ENCODE measurements at places on chromosomes 1 and 21.

GRCh38 chr21:46149205-46149901 is 6.0 kb downstream of the FTCD start:
- DNase-seq, result no peak

- no peak for DNase-seq
Observed at GRCh38 chr1:14571810-14572767, 26.4 kb upstream of the KAZN start.

DNA sequence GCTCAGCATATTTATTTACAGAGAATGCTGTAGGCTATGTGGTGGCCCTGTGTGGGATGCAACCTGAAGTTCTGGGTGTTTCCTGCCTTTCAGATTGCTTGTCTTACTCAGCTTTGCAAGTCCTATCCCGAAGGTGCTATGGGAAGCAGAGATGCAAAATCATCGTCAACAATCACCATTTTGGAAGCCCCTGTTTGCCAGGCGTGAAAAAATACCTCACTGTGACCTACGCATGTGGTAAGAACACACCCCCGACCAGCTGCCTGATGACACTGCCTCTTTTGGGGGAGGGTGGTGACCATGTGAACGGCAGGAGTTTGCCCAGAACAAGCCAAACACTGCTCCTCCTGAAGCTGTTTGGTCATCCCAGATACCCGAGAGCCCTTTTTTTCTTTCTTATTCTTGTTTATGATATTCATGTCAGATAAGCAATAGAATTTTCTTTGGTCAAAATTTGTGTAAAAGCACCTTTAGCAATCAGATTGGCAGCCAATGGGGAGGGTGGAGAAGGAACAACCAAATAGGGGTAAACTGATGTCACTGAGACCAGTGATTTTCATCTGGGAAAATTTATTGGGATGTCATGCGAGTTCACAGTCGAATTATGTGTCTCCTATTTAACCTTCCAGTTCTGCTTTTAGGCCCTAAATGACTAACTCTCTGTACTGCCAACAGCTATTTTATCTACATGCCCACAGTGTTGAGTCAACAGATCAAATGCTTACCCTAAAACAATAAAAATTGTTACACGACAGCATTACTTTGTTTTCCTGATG is 82.6 kb downstream of the EVA1C start:
- DNase-seq, result no peak

DNA sequence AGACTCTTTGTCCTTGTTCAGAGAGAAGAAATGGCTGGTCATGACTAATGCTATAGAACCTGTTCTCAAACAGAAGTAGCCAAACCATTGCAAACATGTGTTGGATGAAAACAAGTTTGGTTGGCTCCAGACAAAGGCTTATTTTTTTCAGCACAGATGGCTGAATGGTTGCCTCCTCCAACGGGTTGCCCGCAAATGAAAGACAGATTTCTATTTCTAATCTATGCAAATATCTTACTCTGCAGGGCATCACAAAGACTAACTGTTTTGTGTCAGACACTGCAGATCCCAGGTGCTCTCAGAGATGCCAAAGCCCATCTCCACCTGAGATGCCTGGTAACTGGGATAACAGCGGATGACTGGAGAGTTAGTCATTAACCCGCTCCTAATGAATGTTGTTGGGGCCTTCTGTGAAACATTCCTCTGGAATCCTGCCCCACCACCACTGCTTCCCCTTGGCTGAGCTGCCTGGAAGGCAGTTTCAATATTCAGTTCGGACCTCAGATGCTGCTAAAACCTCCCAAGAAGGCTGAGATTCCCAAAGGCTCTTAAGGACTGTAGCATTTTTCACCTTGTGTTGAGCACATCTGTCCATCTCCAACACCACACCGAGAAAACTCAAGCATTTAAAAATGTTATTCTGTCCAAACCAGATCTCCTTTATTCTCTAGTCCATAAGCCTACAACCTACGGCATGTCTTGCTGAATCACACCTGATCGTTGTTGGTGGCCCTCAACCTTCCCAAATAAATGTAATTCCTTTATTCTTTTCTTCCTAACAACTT is 104.4 kb downstream of the PTPN14 start:
- no peak for DNase-seq

GRCh38 chr21:17610911-17611310 is 1.8 kb downstream of the BTG3 start:
- DNase-seq, result no peak

GRCh38 chr1:8851060-8851459 is 27.4 kb downstream of the ENO1 start:
- no peak for DNase-seq

DNA sequence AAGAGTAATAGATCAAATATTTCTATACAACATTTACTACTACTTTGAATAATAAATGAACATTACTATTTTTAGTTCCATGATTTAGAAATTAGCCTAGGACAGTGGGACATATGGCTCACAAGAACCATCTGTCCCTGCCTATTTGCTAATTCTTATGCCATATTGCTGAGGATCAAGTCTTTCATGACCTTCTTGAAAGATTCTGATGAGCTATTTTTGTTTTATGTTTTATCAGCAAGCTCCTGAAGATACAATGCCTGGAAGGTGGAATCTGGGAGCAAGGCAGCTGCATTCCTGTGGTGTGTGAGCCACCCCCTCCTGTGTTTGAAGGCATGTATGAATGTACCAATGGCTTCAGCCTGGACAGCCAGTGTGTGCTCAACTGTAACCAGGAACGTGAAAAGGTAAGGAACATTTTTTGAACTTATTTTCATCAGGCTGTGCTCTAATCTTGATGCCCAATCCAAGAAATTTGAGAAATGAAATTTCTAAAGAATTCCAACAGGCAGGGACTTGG is 326.7 kb downstream of the PAPPA2 start:
- no peak for DNase-seq

DNA sequence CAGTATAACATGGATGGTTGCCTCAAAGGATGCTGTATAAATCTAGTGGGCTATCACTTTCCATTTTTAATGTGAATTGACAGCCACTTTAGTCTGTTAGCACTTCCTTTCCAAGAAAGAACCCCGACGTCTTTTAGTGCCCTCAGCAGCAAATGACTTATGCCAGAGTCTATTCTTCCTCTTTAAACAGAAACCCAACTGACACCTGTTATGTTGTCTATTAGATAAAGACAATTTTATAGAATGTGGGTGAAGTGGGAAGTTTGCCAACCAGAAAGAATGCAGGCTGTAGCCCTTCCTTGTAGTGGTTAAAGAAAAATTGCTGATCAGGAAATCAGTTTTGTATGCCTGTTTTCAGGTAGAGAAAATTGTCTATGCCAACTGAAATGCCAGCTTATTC is 344.9 kb downstream of the ZNF326 start:
- DNase-seq, result no peak

GRCh38 chr1:117466761-117467160 is 99.5 kb downstream of the MAN1A2 start:
- DNase-seq, result no peak

DNA sequence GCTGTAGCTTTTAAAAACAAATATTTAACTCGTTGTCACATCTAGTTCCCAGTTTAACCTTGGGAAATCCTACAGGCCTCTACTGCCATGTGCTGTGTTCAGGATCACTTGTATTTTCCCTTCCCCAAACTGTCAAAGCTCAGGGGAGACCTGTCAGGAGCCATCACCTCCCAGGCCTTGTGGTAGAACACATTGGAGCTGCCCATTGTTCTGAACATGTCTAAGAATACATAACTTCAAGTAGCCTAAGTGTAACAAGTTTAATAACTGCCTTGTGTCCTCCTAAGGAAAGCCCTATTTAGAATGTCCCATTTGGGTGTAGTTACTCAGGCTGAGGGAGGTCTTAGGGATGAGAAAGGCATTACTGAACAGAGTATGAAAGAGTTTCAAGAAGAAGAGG is 28.6 kb upstream of the PIGC start:
- no peak for DNase-seq

DNA sequence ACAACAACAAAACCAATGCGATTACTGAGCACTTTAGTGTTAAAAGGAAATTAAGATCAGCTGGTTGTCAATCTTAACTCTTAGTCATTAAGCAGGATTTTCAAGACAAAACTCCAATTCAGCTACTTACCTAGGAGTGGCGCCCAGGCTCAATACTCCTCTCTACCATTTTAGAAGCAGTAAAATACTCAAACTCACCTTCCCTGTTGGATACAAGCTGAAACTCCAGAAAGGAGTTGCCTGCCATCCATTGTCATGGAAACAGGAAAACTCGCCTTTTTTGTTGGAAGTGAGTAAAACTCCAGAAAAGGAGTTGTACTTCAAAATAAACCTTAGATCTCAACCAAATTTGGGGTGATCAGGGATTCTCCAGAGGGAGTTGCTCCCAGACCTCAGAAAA is 127.0 kb upstream of the F3 start:
- no peak for DNase-seq

- no peak for DNase-seq
Observed at GRCh38 chr21:34877485-34878128, 171.5 kb downstream of the RUNX1 start.

DNA sequence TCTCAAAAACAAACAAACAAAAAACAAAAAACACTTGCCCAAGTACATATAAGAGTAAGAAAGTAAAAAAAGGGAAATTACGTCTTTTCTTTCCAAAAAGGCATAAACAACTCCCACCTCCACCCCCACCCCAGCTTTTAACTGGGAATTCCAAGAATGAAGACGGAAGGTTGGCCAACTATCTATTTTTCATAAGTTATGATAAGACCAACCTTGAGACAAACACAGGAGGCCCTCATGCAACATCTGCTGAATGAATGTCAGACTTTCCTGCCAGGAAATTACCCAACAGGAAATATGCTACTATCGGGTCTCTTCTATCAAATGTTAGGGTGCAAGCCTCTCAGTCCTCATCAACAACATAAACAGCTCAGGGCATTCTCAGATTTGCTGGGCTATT is 1.9 kb downstream of the BSDC1 start:
- no peak for DNase-seq

GRCh38 chr1:162003830-162004215 is 19.8 kb downstream of the OLFML2B start:
- no peak for DNase-seq

GRCh38 chr1:167573035-167573434 is 19.5 kb upstream of the CREG1 start:
- no peak for DNase-seq

DNA sequence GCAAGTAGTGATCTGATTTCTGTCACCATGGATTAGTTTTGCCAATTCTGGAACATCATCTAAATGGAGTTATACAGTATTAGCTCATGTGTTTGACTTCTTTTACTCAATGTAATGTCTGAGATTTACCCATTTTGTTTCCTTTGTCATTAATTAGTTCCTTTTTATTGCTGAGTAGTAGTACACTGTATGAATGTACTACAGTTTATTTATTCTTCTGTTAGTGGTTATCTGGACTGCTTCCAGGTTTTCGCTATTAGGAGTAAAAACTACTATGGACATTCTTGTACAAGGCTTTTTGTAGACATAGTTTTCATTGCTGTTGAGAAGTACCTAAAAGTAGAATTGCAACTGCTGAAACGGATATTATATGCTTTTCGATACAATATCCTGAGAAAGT is 14.1 kb downstream of the SUCO start:
- no peak for DNase-seq

GRCh38 chr1:155176544-155177071 is 3.0 kb downstream of the TRIM46 start:
- DNase-seq, result no peak

DNA sequence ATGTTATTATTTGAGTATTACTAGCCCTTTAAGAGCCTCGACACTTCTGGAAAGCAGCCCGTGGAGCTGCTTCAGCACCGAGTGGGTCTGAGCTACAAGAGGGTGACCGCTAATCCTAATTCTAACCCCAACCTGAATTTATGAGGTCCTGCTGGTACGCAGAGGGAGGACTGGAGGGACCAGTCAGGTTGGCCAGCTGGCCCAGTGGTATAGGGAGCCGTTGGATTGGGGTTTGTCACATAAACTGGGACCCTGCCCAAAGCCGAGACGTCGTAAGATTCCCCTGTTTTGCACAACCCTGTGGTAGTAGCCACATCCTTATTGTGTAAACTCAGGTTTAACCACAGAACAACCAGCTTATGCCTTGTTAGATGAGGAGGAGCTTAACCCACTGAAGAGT is 60.8 kb upstream of the F3 start:
- no peak for DNase-seq

- no peak for DNase-seq
Observed at GRCh38 chr1:89547563-89548116, 23.0 kb downstream of the LRRC8B start.

DNA sequence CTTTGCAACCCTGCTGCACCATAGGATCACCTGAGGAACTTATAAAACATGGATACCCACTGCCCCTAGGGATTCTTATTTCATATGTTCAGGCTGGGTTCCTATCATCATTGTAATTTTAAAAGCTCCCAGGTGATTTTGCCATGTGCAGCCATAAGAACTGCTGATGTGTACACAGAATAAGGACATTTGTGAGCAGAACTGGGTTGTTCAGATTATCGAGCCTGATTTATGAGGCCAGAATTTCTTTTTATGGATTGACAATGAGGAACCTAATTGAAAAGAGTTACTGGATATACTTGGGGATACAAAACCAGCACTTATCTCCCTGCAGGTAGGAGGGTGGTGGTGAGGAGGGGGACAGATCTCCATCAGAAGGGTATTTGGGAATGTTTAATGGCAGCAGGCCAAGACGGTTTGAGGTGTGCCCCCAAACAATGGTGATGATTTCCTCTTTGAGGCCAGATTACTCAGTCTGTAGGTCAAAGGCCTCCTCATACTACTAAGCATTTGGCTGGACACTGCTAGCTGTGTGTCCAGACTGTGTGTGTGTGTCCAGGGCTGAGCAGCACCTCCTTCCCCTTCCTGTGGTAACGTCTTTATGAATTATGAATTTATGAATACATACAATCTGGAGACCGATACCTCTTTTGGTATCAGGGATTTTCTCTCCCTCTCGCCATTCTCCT is 18.9 kb downstream of the NOS1AP start:
- DNase-seq, result no peak

GRCh38 chr1:25079048-25079447 is 149.0 kb upstream of the RUNX3 start:
- DNase-seq, result no peak

- DNase-seq, result no peak
Observed at GRCh38 chr1:156599811-156600210, 1.5 kb downstream of the GPATCH4 start.

DNA sequence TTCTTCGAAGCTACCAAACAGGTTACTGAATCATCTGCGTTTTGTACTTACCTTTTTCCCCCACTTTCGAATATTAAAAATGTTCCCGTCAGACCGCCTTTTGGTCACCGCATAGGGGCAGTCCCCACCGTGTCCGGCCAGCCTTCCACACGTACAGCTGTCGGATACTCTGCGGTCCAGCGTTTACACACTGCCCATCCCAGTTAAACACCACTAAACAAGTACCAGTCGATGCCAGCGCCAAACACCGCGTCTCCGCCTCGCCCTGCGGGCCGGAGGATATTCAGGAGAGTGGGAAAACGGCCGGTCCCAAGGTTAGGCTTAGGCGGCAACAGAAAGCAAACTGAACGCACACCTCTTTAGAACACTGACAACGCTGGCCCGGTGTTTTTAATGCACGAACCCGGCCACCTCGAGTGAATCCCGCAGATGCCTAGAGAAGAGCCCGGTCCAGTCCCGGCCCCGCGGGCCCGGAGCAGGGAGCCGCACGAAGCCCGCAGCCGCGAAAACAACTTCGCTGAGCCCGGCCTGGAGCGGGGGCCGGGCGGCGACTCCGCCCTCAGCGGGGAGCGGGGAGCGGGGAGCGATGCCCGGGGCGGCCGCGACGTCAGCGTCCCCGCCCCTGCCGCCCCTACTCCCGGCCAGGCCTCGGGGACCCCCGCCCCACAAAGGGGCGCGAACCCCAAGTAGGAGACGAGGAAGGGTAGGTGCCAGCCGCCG is 730 bp upstream of the PHF13 start:
- no peak for DNase-seq
